ENCODE measurements at places on chromosomes 6 and 20. TPM values are rescaled to one million over a fixed set of nuclear protein-coding genes. Genes with fewer than 3 reads are reported as not detected.
A peak's percentile ranks its signal among the peaks of the same experiment; 100 is the strongest.

- no peak for DNase-seq
Measured at GRCh38 chr20:41833739-41834138, 215.6 kb upstream of the CHD6 start.

CCDC167 gene
- 55.3 TPM for total RNA-seq

- no peak for DNase-seq
Measured at GRCh38 chr20:24729896-24730605, 219.0 kb upstream of the CST7 start.

GRCh38 chr6:2497922-2498623 lies 252.6 kb downstream of the MYLK4 start:
- DNase-seq = peak; percentile 9

CST7 gene
- total RNA-seq = 10.7 TPM

DNA sequence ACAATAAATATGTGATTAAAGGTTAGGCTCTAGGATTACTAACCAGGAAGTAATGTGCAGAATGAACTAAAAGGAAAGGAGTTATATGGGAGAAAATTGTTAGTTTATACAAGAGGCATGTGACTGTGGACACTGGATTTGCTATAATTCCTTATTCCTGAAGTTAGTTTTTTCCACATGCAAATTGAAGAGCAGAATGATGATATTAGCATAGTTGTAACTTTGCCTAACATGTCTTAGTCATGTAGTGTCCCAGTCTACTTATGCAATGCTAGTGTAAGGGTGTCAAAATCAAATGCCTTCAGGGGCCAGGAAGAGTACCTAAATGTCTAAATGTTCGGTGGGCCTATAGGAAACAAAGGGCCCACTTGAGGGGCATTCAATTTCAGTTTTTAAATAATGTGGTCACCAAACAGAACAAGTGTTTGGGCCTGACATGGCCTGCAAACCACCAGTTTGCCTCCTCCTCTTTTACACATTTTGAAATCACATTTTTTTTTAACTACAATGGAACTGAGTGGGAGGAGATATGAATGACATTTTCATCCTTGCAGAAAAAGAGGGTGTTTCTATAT lies 28.0 kb upstream of the CEP85L start:
- no peak for DNase-seq

- no peak for DNase-seq
Measured at GRCh38 chr6:127637830-127638409, 60.9 kb downstream of the C6orf58 start.

- DNase-seq = peak; percentile 75
Measured at GRCh38 chr6:26197933-26198721, 110.9 kb downstream of the HFE start.

DNA sequence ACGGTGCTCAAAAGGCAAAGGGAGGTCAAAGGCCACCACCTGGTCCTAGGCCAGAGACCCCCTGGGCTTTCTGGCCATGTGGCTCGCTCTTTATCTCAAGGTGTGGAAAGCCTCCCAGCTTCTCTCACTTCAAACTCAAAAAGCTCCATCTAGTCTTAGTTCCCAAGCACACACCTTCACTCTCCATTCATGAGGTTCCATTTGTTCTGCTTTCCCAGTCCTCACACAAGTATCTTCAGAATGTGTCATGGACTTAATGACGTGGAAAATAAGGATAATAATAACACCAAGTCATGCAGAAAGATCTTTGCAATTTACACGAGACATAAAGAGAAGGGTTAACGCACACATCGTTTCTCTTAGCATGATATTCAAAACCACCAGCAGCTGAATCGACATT lies 219.3 kb downstream of the GMDS start:
- no peak for DNase-seq

KCNQ5 gene
- 5.5 TPM for total RNA-seq

VIP gene
- total RNA-seq = not detected

AGER gene
- 24.4 TPM for total RNA-seq

- DNase-seq = no peak
Measured at GRCh38 chr6:138098306-138098705, 8.9 kb downstream of the PERP start.

SDC4 gene
- total RNA-seq = 31.0 TPM

GRCh38 chr6:156602066-156602385 lies 175.2 kb upstream of the ARID1B start:
- no peak for DNase-seq

Data from activated CD4-positive, alpha-beta T cell treated with anti-CD3 and anti-CD28 coated beads for 36 hours (primary cell).